A673 (cell line): ENCODE measurements at places on chromosomes 5 and 9. TPM values are rescaled to one million over a fixed set of nuclear protein-coding genes. Genes with fewer than 3 reads are reported as not detected.

GRCh38 chr5:1216918-1217295, 8.3 kb upstream of the SLC6A18 start:
- H3K4me3 ChIP-seq = no peak overlapping the region
- H3K36me3 ChIP-seq = no peaks in the 10 kb centered on the region
- H3K27ac ChIP-seq = no peak overlapping the region

- no peak overlapping the region for H3K4me3 ChIP-seq
- H3K36me3 ChIP-seq = no peaks in the 10 kb centered on the region
- no peaks in the 10 kb centered on the region for H3K27me3 ChIP-seq
- no peaks in the 10 kb centered on the region for H3K4me1 ChIP-seq
- no peak overlapping the region for H3K27ac ChIP-seq
These were observed 20.2 kb upstream of the GNPDA1 start for GRCh38 chr5:142032747-142033631.

GRCh38 chr5:132640613-132641012, 17.4 kb upstream of the IL13 start:
- H3K4me1 ChIP-seq = no peaks in the 10 kb centered on the region
- H3K27me3 ChIP-seq = no peaks in the 10 kb centered on the region
- no peak overlapping the region for H3K4me3 ChIP-seq
- no peak overlapping the region for H3K27ac ChIP-seq
- no peak for DNase-seq

DNA sequence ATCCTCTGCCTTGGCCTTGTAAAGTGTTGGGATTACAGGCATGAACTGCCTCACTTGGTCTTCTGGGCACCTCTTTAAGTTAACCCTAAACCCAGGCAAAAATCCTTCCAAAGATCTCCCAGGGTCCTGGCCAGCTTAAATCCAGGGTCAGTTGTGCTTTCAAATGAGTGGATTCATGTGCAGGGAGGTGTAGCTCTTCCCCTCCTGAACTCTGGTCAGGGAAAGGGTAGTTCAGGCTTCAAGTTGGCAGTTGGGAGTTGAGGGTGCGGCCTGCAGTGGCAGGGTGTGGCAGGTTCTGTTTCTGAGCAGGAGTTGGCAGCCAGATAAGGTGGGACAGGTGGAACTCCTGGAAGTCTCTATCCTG, 3.6 kb downstream of the HNRNPAB start:
- no peak overlapping the region for H3K27ac ChIP-seq
- no peak for DNase-seq
- H3K36me3 ChIP-seq = peaks cover 76% of the 10 kb centered on the region
- no peaks in the 10 kb centered on the region for H3K27me3 ChIP-seq
- peaks cover 11% of the 10 kb centered on the region for H3K4me1 ChIP-seq

DNA sequence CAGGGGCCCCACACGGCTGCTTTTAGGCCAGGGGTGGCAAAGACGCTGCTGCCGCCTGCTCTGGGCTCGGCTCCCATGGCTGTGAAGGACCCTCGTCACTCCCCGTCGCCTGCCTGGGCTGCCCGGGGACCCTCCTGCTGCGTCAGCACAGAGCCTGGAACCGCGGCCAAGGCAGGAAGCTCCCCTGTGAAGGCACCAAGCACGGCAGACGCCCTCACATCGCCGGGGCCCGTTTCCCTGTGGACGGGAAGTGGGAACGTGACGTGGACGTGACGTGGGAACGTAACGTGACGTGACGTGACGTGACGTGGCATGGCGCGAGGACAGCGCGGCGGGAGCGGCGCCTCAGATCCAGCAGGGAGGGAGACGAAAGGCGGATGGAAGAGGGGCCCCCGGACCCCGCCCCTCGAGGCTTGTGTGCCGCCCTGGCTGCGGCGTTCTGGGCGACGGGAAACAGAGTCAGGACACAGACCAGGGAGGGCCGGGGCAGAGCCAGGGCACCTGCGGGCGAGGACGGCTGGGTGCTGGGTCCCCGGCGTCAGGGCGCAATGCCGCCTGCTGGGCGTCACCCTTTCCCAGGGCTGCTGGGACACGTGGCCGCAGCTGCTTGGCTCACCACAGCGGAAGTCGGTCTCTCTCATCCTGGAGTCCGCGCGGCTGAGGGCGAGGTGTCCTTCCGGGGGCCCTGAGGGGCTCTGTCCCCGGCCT, 53.1 kb downstream of the MRPL36 start:
- H3K27me3 ChIP-seq = peaks cover 33% of the 10 kb centered on the region
- H3K4me1 ChIP-seq = no peaks in the 10 kb centered on the region
- no peak overlapping the region for H3K27ac ChIP-seq
- H3K4me3 ChIP-seq = no peak overlapping the region

The DEPDC1B gene
- total RNA-seq = 32.8 and 34.9 TPM in 2 replicates

DNA sequence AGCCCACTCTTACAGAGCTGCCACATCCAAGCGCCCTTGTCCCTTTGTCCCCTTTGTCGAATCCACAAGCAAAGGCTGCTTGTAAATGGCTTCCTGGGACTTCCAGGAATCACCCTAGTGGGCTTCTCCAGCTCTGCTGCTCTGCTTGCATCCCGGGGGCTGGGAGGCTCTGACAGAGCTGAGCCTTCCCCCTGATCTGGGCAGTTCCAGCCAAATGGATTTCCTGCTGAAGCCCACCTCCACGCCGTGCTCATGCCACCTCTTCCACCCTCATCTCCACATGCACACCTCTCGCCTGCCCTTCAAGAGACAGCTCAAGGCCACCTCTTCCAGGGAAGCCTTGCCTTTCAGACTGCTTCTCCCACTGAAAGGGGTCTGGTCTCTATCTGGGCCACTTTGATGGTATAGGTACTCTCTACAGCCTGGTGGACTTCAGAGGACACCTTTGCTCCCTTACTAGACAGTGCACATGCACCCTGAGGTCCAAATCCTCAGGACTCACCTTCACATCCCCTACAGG, 106.2 kb downstream of the LHFPL2 start:
- peaks cover 4% of the 10 kb centered on the region for H3K4me1 ChIP-seq
- H3K27me3 ChIP-seq = no peaks in the 10 kb centered on the region
- no peak overlapping the region for H3K27ac ChIP-seq
- no peak overlapping the region for H3K4me3 ChIP-seq
- DNase-seq = no peak
- no peaks in the 10 kb centered on the region for H3K36me3 ChIP-seq

DNA sequence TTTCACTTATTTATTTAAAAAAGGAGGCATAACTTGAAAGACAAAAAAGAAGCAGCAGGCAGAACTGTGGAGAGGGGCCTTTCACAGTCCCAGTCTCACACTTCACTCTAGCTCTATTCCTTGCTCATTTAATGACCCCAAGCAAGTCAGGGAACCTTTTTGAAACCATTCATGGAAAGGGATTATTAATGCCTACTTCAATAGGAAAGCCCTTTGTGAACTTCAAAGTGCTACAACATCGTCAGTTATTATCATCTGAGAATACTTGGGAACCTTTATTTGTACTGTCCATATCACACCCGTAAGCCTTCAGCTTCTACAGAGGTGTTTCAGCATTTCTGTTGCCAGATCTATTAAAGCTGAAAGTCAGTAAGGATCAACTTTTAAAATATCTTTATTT, 320.2 kb downstream of the TMEM161B start:
- H3K27ac ChIP-seq = no peak overlapping the region
- DNase-seq = no peak
- H3K36me3 ChIP-seq = no peaks in the 10 kb centered on the region
- peaks cover 9% of the 10 kb centered on the region for H3K4me1 ChIP-seq

- no peaks in the 10 kb centered on the region for H3K36me3 ChIP-seq
- H3K27ac ChIP-seq = no peak overlapping the region
- DNase-seq = no peak
- H3K4me1 ChIP-seq = no peaks in the 10 kb centered on the region
- H3K4me3 ChIP-seq = no peak overlapping the region
These were observed 308.0 kb downstream of the DOCK8 start for GRCh38 chr9:522658-523057.

The DMAC1 gene
- 62.4 and 65.9 TPM in 2 replicates for total RNA-seq

DNA sequence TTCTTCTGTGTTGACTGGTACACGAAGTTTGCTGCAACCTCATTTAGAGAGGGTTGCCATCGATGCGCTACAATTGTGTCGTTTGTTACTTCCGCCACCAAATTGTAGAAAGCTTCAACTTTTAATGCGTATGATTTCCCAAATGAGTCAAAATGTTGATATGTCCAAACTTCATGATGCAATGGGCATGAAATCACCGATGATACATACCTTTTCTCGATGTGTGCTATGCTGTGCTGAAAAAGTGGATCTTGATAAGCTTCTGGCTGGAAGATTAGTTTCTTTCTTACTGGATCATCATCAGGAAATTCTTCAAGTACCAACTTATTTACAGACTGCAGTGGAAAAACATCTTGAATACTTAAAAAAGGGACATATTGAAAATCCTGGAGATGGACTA, 65.7 kb downstream of the TMEM38B start:
- no peaks in the 10 kb centered on the region for H3K27me3 ChIP-seq
- H3K4me3 ChIP-seq = no peak overlapping the region
- no peak overlapping the region for H3K27ac ChIP-seq
- no peak for DNase-seq
- no peaks in the 10 kb centered on the region for H3K4me1 ChIP-seq

The PCDHB5 gene
- 21.0 and 23.6 TPM in 2 replicates for total RNA-seq

DNA sequence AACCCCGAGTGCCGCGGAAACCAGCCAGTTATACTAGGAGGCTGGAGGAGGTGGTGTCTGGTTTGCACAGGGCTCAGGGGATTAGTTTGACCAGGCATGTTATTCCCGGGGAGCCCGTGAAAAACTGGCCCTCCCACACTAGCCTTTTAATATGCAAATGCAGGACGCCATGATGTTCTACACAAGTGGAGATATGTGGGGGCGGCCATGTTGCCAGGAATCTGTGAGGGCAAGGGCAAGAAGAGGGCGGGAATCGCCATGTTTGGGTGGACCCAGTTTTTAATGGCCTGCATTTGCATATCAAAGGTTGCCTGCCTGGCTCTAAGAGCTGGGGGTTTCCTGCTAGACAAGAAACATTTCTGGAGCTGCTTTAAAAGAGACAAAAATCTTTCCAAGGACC, 940.7 kb downstream of the CDH18 start:
- H3K27me3 ChIP-seq = no peaks in the 10 kb centered on the region
- H3K4me1 ChIP-seq = no peaks in the 10 kb centered on the region
- H3K36me3 ChIP-seq = no peaks in the 10 kb centered on the region
- DNase-seq = no peak
- no peak overlapping the region for H3K4me3 ChIP-seq

DNA sequence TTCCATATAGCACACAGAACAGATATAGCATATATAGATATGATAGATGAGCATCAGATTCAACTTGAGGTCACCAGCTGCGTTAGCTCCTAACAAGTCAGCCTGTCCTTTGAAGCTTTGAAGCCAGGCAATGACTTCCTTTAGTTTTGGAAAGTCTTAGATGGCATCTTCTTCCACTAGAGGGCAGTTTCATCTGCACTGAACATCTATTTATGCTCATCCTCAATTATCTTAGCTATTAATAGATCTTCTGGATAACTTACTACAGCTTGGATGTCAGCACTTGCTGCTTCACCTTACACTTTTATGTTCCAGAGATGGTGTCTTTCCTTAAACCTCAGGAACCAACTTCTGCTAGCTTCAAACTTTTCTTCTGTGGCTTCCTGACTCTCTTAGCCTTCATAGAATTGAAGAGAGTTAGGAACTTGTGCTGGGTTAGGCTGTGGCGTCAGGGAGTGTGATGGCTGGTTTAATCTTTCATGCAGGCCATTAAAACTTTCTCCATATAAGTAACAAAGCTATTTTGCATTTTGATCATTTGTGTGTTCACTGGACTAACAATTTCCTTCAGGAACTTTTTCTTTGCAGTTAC, 1401.4 kb downstream of the EFNA5 start:
- no peaks in the 10 kb centered on the region for H3K4me1 ChIP-seq
- no peak overlapping the region for H3K4me3 ChIP-seq
- no peaks in the 10 kb centered on the region for H3K36me3 ChIP-seq
- no peak overlapping the region for H3K27ac ChIP-seq

- H3K4me3 ChIP-seq = no peak overlapping the region
- peaks cover 3% of the 10 kb centered on the region for H3K4me1 ChIP-seq
- DNase-seq = no peak
- no peaks in the 10 kb centered on the region for H3K36me3 ChIP-seq
- H3K27me3 ChIP-seq = no peaks in the 10 kb centered on the region
These were observed 9.8 kb downstream of the SLC44A1 start for GRCh38 chr9:105254226-105254625.

GRCh38 chr5:27171761-27172261, 133.4 kb upstream of the CDH9 start:
- no peak overlapping the region for H3K4me3 ChIP-seq
- H3K36me3 ChIP-seq = no peaks in the 10 kb centered on the region
- H3K27me3 ChIP-seq = no peaks in the 10 kb centered on the region
- no peak for DNase-seq

The F2RL2 gene
- total RNA-seq = 14.0 and 14.4 TPM in 2 replicates

DNA sequence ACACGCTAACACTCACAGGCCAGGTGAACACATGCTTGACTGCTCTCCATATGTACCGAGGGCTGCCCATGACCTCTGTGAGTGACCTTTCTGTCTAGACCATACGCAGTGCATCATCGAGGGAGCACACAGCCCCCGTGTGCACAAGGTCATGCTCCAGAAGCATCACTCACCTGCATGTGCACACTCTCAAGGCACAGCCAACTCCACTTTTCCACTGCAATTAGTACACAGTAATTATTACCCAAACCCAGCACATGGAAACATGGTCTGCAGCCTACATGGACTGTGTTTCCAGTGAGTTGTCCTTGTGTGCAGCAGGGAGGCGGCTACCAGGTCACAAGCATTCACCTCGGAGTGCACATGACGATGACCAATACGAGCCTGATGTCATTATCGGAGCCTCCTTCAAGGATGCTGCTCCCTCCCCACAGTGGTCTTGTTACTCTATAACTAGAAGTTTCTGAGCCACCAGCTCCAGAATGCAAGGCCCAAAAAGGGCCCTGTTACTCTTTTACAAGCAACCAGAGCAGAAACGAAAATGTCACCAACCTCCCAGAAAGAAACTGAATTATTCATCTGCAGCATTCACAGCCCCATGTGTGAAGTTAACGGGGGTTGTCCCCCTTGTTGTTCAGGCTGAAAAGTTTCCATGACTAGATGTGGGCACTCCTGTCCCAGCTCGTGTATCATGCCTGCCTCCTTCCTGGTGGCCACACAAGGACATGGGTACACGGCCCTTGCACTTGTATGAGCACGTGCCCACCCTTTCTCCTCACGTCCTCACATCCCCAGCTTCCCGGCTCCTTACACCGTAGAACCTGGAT, 31.2 kb downstream of the SEMA4D start:
- H3K36me3 ChIP-seq = no peaks in the 10 kb centered on the region
- H3K4me3 ChIP-seq = no peak overlapping the region
- H3K27me3 ChIP-seq = no peaks in the 10 kb centered on the region
- no peaks in the 10 kb centered on the region for H3K4me1 ChIP-seq
- no peak for DNase-seq
